ENCODE measurements at places on chromosomes 16 and 17.
A peak's percentile ranks its signal among the peaks of the same experiment; 100 is the strongest.

DNA sequence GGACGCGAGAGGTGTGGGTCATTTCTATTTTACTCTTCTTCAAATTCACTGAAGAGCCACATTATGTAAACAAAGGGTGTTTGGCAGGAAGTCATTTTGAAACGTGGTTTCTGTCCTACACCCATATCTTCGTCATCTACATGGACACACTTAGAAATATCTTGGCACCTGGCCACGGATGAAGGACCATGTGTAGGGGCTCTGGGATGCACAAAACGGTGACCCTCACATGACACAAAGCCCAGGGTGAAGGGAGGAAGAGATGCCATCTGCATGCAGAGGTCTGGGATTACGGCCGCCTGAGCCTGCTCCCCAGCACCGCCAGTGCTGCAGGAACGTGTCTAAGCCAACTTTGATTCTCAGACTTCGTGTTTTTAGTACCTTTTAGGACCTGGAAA lies 130.2 kb upstream of the CHMP6 start:
- no peak for DNase-seq

- DNase-seq, result no peak
Measured at GRCh38 chr16:85859818-85860125, 39.2 kb upstream of the IRF8 start.

GRCh38 chr16:4913130-4913773 lies 23.7 kb downstream of the PPL start:
- no peak for DNase-seq

DNA sequence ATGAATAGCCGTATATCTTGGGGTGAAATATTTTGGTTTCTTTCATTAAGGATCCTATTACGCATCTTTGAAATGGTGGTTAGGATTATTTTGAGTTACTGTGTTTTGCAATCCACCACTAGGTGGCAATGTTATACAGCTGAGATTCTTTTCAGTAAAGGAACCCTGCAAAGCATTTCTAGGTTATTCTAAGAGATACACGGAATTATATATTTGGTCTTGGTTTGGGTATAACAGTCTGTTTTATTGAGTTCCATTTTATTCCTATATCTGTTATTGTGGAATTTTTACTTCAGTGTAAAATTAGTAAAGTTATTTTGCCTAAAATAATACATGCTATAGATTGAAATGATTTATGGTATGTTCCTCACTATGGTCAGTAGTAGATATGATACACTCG lies 62.9 kb upstream of the CPHXL start:
- peak; percentile 28 for DNase-seq

DNA sequence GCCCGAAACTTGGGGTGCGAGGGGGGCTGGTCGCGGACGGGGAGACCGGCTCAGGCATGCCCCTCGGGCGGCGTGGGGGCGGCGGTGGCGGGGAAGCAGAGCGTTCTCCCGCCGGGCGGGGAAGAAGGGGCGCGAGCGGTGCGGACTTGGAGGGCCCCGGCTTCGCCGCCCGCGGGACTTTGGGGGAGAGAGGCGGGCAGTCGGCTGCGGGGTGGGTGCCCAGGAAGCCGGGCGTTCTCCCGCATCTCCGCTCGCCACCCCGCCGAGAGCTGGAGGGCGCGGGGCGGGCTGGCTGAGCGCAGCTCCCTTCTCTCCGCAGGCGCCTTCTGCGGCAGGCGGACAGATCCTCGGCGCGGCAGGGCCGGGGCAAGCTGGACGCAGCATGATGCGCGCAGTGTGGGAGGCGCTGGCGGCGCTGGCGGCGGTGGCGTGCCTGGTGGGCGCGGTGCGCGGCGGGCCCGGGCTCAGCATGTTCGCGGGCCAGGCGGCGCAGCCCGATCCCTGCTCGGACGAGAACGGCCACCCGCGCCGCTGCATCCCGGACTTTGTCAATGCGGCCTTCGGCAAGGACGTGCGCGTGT lies 772 bp downstream of the NTN1 start:
- DNase-seq, result no peak

DNA sequence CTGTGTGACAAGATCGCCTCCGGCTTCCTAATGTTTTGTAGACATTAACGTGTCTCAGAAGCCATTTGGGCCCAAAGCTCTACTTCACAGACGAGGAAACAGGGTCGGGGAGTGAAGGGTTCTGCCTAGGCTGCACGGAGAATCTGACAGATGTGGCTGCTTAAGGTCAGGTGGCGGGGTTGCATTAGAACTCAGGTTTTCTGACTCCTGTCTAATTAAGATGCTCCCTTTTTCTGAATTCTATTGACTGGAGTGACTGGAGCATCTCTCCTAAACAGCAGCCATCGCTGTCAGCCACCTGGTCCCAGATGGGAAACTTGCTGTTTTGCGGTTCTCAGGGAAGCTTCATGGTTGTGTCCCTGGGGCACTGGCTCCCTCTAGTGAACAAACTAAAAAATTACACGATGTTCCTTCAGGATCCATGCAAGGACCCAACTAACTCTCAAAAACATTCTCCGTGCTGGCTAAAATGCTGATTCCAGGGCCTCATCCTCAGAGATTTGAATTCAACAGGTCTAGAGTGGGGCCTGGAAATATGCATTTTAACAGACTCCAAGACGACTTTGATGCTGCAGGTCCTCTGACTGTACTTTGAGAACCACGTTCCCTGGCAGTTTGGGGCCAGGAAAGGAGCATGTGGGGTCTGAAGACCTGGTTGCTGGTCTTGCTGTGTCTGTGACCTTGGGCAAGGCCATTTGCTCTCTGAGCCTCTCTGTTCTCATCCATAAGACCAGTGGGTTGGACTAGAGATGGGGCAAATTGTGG lies 117.4 kb downstream of the IRF8 start:
- peak; percentile 21 for DNase-seq

GRCh38 chr17:67180275-67180674 lies 64.7 kb downstream of the HELZ start:
- DNase-seq, result no peak

- DNase-seq, result no peak
Measured at GRCh38 chr17:14303343-14304221, 2.7 kb downstream of the HS3ST3B1 start.

DNA sequence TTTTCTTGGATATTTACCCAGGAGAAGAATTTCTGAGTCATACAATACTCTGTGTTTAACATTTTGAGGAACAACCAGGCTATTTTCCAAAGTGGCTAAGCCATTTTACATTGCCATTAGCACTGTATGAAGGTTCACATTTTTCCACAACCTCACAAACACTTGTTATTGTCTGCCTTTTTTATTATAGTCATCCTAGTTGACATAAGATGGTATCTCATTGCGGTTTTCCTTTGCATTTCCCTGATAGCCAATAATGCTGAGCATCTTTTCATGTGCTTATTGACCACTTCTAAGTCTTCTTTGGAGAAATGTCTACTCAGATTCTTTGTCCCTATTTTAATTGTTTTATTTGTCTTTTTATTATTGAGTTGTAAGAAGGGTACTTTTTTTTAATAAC lies 107.4 kb upstream of the CES5A start:
- no peak for DNase-seq

All from NCI-H2107 (cell line).